Fibroblast of lung (primary cell): ENCODE measurements at places on chromosomes 5 and 9. TPM values are rescaled to one million over a fixed set of nuclear protein-coding genes. Genes with fewer than 3 reads are reported as not detected.

DNA sequence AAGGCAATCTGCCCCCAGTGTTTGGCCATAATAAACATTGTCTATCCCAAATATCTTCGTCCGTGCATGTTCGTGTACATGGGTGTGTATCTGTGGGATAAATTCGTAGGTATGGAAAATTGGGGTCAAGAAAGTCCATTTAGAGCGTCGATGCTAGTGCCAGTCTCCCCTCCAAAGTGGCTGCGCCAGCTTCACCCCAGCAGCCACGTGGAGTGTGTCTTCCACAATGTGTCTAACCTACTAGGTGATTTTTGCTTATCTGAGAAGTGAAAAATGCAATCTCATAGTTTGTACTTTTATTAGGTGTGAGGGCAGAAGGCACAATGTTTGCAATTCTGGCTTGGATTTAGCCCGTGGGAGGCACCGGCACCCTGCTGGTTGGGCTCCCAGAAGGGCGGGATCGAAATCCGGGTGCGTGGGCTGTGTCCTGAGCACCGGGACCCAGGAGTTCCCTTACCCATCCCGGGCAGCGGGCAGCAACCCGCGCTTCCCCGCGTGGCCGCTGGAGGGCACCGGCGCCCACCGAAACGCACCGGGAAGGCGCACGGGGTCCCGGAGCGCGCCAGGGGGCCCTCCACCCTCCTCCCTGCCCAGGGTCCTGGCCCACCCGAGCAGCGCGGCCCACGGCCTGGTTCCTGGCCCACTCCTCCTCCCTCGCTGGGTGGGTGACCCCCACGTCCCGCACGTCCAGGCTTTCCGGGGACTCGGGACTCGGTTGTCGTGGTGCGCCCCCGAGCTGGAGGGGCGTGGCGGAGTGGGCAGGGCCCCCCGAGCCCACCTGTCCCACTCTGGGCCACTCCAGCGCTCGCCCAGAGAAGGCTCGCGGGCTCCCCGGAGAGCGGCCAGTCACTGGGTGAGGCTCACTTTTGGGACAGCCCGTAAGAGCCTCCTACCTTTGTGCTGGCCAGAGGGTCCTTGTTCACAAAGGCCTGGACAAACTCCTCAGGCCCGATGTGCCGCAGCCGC is 55.4 kb upstream of the RNF130 start:
- no peak overlapping the region for H3K27ac ChIP-seq
- no peaks in the 10 kb centered on the region for H3K27me3 ChIP-seq
- no peaks in the 10 kb centered on the region for H3K36me3 ChIP-seq

GRCh38 chr9:72292874-72293607 is 72.0 kb downstream of the ZFAND5 start:
- H3K36me3 ChIP-seq, result no peaks in the 10 kb centered on the region
- no peak overlapping the region for H3K27ac ChIP-seq
- H3K27me3 ChIP-seq, result no peaks in the 10 kb centered on the region
- H3K4me3 ChIP-seq, result no peak overlapping the region
- DNase-seq, result peak; percentile 72

DNA sequence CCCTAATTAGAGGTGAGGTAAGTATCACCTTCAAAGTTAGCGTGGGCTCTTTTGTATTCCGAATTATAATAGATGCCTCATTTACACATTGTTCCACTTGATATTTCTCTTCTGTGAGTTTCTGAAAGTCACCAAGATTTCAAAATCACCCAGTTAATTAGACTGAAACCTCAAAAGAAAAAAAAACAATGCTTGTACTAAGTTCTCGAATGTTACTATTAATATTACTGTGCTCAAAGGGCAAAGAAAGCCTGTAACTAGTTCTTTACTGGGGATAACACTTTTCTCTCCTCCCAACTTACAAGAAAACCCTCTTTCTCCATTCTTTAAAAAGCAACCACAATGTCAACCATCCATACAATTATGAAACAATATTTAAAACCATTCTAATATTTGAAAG is 98.5 kb downstream of the STRBP start:
- no peaks in the 10 kb centered on the region for H3K4me1 ChIP-seq
- no peaks in the 10 kb centered on the region for H3K27me3 ChIP-seq
- H3K36me3 ChIP-seq, result no peaks in the 10 kb centered on the region
- no peak for DNase-seq

DNA sequence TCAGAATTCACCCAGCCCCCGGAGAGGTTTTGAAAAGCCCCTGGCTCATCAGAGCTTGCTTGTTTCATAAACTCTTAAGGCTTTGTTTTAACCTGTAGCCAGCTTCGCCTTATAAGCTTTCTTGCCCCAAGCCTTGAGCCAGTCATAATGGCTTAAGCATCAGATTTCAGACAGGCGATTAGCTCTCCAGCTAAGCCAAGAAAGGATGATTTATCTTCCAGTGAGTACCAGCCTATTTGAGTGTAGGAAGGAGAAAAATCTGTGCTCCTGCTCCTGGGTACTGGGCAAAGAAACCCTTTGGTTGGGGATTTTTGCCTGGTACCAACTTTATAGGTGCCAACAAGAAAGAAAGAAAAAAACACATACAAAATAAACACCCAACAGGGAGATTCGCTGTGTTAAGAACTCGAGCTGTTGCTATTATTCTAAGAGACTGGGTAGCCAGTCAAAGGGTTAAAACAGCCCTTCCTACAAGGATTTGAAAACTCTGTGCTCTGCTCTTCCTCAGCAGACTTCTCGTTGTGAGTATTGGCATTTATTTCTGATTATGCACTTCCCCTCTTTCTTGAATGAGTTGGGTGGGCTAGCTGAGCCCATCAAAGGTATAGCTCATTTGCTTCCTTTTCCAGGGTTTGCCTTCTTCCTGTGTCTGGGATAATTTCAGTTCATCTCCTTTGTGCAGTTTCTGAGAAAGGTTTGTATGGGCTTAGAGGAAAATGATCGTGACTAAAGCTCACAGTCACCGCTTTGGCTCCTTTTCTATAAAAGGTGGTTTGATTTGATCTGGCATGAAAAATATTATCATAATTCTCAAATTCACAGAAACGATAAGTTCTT is 157.2 kb upstream of the DMRT1 start:
- H3K36me3 ChIP-seq, result no peaks in the 10 kb centered on the region
- peak overlapping the region; percentile 11 for H3K4me3 ChIP-seq
- H3K4me1 ChIP-seq, result no peaks in the 10 kb centered on the region

- no peaks in the 10 kb centered on the region for H3K27me3 ChIP-seq
- H3K4me1 ChIP-seq, result peaks cover 10% of the 10 kb centered on the region
- H3K4me3 ChIP-seq, result peak within 1 kb of the TSS; percentile 89
- peak; percentile 55 for DNase-seq
- peaks cover 4% of the 10 kb centered on the region for H3K36me3 ChIP-seq
- peak within 1 kb of the TSS; percentile 61 for H3K27ac ChIP-seq
These were observed at the start of gene NACC2 for GRCh38 chr9:136095070-136096058. NACC2 (minus strand) TSS chr9:136095289; CDS start chr9:136050521, 44,768 bp downstream.

DNA sequence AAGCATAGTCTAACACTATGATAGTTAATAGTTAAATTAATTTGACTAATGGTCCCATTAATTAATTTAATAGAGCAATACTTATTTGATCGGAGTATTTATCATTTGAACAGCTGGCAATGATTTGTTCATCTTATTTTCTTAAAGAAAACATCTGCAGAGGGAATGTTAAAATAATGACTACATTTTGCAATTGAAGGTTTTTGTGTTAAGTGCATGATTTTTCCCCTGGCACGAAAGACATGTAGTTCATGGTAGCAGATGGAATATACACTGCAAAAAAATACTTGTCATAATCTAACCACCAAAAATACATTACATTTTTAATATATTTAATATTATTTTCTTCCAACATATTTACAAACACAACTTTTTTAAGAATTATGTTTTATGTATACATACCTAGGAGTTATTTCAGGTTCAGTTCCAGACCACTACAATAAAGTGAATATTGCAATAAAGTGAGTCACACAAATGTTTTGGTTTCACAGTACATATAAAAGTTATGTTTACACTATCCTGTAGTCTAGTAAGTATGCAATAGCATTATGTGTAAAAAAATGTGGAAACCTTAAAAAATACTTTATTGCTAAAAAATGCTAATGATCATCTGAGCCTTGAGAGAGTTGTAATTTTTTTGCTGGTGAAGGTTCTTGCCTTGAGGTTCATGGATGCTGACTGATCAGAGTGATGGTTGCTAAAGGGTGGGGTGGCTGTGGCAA is 292.6 kb upstream of the DAB2 start:
- H3K27me3 ChIP-seq, result no peaks in the 10 kb centered on the region
- peak; percentile 15 for DNase-seq
- H3K4me1 ChIP-seq, result no peaks in the 10 kb centered on the region
- no peak overlapping the region for H3K4me3 ChIP-seq
- H3K27ac ChIP-seq, result no peak overlapping the region
- H3K36me3 ChIP-seq, result no peaks in the 10 kb centered on the region

- H3K27me3 ChIP-seq, result no peaks in the 10 kb centered on the region
- no peaks in the 10 kb centered on the region for H3K4me1 ChIP-seq
- no peaks in the 10 kb centered on the region for H3K36me3 ChIP-seq
- no peak overlapping the region for H3K4me3 ChIP-seq
- no peak overlapping the region for H3K27ac ChIP-seq
These were observed 139.7 kb downstream of the FBXO4 start for GRCh38 chr5:42064821-42065220.

GRCh38 chr9:70114898-70115297 is 71.2 kb downstream of the MAMDC2 start:
- H3K27me3 ChIP-seq, result no peaks in the 10 kb centered on the region
- H3K4me1 ChIP-seq, result peaks cover 9% of the 10 kb centered on the region
- no peak overlapping the region for H3K27ac ChIP-seq
- H3K36me3 ChIP-seq, result no peaks in the 10 kb centered on the region
- no peak overlapping the region for H3K4me3 ChIP-seq

GRCh38 chr9:109323771-109324170 is 2.9 kb upstream of the EPB41L4B start:
- no peak overlapping the region for H3K4me3 ChIP-seq
- H3K36me3 ChIP-seq, result no peaks in the 10 kb centered on the region
- peaks cover 17% of the 10 kb centered on the region for H3K27me3 ChIP-seq
- H3K4me1 ChIP-seq, result no peaks in the 10 kb centered on the region
- H3K27ac ChIP-seq, result no peak overlapping the region
- DNase-seq, result no peak

GRCh38 chr9:134377143-134377484 is 50.9 kb downstream of the RXRA start:
- H3K4me3 ChIP-seq, result no peak overlapping the region
- H3K4me1 ChIP-seq, result peaks cover 15% of the 10 kb centered on the region
- H3K27ac ChIP-seq, result no peak overlapping the region
- no peaks in the 10 kb centered on the region for H3K27me3 ChIP-seq
- H3K36me3 ChIP-seq, result no peaks in the 10 kb centered on the region

DNA sequence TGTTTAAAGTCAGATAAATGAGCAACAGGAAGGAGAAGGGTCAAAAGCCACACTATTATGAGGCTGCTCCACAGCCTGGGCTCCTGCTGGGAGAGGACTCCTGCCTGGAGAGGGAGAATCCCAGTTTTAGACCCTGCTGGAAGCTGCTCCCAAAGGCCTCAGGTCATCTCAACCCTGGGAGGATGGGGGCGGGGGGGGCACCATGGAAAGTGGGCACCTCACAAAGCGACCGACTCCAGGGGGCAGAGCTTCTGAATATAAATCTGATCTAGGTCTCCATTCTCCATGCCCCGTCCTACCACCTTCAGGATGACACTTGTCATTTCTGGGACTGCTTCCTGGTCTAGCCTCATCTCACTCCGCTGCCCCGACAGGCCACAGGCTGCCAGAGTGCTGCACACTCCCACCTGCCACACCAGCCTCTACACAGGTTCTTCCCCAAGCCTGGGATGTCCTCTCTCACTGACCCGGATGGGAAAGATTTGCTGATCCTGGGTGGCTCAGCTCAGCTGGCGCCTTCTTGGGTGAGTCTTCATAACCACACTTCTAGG is 183.4 kb downstream of the GAPVD1 start:
- DNase-seq, result no peak
- no peak overlapping the region for H3K27ac ChIP-seq
- no peaks in the 10 kb centered on the region for H3K27me3 ChIP-seq
- H3K4me3 ChIP-seq, result no peak overlapping the region

DNA sequence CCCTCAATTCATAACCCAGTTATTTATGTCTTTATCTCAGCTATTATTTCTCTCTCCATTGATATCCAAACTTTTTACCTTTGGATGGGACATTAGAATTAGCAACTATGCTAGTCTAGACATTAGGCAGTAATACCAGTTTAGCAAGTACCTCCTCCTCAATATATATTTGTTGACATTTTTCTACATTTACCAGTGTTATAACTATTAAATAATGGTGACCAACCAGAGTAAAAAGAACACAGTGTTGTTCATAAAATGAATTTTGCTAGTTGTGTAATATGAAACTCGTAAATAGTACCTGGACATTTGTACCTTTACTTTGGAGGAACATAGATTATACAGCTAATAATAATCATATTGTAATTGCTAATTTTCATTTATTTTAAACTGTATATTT is 554.6 kb upstream of the CDH6 start:
- H3K36me3 ChIP-seq, result no peaks in the 10 kb centered on the region
- no peak overlapping the region for H3K27ac ChIP-seq
- H3K4me3 ChIP-seq, result no peak overlapping the region
- H3K4me1 ChIP-seq, result no peaks in the 10 kb centered on the region

- H3K4me3 ChIP-seq, result no peak overlapping the region
- H3K27me3 ChIP-seq, result no peaks in the 10 kb centered on the region
- DNase-seq, result no peak
- no peaks in the 10 kb centered on the region for H3K4me1 ChIP-seq
These were observed 576.2 kb downstream of the BNC2 start for GRCh38 chr9:16294133-16294770.

GRCh38 chr9:114559830-114560513 is 27.6 kb upstream of the ATP6V1G1 start:
- no peaks in the 10 kb centered on the region for H3K36me3 ChIP-seq
- no peak overlapping the region for H3K27ac ChIP-seq
- DNase-seq, result no peak
- H3K4me1 ChIP-seq, result no peaks in the 10 kb centered on the region
- peaks cover 8% of the 10 kb centered on the region for H3K27me3 ChIP-seq
- no peak overlapping the region for H3K4me3 ChIP-seq

DNA sequence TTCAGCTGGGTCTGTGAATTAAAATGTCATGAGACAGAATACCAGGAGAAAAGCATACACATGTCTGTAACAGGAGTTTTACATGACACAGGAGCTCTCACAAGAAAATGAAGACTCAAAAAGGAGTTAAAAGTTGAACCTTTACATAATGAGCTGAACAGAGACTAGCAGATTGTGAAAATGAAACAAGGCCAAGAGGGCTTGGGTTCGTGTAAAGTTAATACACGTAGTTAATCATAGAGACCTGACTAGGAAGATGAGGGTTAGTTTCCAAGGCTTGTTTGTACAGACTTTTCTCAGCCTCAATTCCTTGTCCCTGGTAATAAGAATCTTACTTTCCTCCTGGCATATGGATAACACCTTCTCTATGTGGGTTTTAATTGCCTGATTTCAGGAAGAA is 1294.0 kb downstream of the MAT2B start:
- H3K36me3 ChIP-seq, result no peaks in the 10 kb centered on the region
- no peaks in the 10 kb centered on the region for H3K27me3 ChIP-seq
- DNase-seq, result no peak
- H3K4me1 ChIP-seq, result no peaks in the 10 kb centered on the region
- H3K27ac ChIP-seq, result no peak overlapping the region

Gene ZBTB26
- total RNA-seq, result 5.1 and 5.6 TPM in 2 replicates

Gene CDKN2A
- 10.8 and 19.2 TPM in 2 replicates for total RNA-seq

Gene POU5F2
- total RNA-seq, result 0.51 and 0.66 TPM in 2 replicates

Gene SLC4A9
- total RNA-seq, result not detected in 2 replicates

Gene CWC27
- total RNA-seq, result 16.9 and 17.3 TPM in 2 replicates

Gene LHX3
- not detected in 2 replicates for total RNA-seq
